CD4-positive, alpha-beta T cell treated with Interleukin-15 for 1 hour (primary cell): ENCODE measurements at places on chromosomes 6 and 20.
A peak's percentile ranks its signal among the peaks of the same experiment; 100 is the strongest.

- no peak for DNase-seq
Observed at GRCh38 chr6:36610956-36611336, 16.8 kb downstream of the SRSF3 start.

DNA sequence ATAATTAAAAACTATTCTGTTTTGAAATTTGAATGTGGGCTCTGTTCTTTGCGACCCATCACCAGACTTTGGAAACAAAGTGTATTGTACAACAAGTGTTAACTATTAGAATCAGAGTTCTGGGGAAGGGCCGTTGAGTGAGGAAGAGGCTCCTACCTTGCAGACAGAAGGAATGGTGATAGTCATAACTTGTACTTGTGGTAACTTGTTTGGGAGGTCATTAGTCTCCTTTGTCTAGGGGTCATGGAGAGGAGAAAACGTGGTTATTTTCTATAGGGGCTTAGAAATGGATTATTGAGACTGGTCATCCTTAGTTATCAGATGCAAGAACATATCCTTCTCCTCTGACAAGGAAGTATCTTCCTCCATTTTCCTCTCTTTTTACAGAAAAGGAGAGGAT, 174.8 kb downstream of the BMP2 start:
- no peak for DNase-seq

GRCh38 chr6:54621285-54621684, 225.3 kb upstream of the FAM83B start:
- DNase-seq, result no peak

GRCh38 chr6:33413241-33414120, 2.7 kb downstream of the PHF1 start:
- no peak for DNase-seq

DNA sequence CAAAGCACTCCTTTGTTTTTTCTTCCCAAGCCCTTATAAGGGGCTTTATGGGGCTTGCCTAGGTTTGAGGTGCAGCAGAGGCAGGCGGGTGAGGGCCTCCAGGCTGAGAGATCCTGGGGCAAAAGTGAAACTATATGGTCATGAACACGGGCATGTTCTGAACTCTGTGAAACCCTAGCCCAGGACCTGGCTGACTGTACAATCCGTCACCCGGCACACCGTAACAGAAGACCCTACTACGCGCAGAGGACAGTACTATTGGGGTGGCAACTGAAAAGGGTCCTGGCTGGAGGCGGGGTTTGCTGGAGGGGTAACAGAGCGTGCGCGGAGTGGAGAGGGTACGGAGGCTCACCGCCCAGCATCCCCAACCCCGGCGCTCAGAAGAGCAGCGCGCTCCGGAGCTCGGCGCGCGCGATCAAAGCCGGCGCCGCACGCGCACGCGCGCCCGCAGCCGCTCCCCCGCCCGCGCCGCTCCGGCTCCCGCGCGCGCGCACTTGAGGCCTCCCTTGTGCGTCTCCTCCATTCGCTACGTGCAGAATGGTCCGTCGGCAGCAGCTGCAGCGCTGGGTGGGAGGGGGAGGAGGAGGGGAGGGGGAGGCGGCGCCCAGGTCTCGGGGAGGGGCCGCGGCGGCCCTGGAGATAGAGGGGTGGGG, 54.2 kb downstream of the MRPL14 start:
- peak; percentile 76 for DNase-seq

GRCh38 chr6:21459641-21460040, 133.9 kb upstream of the SOX4 start:
- no peak for DNase-seq

DNA sequence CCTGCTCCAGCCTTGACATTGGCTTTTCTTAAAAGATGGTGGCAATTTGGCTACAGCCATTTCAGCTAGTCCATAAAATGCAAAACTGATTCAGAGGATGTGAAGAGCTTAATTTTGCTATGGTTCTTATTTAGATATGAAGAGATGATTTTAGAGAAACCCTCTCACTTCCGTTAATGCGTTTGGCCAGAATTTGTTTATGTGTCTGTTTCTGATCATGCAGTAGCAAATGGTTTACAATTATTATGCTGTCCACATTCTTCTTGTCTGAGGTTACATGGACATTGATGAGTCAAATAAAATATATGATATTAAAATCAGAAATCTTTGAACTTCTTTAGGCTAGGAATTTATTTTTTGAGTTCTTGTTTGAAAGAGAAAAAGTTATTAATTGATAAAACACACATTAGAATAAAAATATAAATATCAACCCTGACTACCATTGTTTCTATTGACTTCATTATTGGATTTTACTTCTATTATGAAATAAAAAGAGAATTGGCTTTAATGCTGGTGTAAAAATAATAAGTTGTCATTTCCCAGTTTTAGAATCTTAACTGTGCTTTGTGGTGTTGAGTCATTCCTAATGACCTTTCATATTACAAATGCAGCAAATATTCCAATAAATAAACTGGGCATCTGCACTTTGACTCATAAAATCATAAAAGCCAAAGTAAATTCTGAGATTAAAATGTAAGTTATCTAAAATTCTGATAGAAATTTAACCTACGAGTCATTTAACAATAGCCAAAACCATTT, 1286.0 kb upstream of the GJE1 start:
- no peak for DNase-seq

GRCh38 chr6:121686611-121687023, 251.2 kb downstream of the GJA1 start:
- no peak for DNase-seq

DNA sequence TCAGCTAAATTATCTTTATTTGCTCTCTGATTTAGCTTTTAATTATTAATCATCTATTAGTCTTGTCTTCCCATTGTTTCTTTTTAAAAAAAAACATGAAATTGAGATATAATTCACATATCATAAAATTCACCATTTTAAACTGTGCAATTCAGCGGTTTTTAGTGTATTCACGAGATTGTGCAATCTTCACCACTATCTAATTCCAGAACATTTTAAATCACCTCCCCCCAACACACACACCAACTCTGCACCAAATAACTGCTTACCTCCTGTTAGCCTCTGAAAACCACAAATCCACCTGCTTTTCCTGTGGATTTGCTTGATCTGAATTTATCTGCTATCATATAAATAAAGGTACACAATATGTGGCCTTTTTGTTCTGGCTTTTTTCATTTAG, 8.8 kb upstream of the ABRACL start:
- DNase-seq, result no peak

- DNase-seq, result no peak
Observed at GRCh38 chr6:49766762-49767161, 20.3 kb downstream of the PGK2 start.

- DNase-seq, result no peak
Observed at GRCh38 chr20:24499472-24499871, 30.0 kb downstream of the SYNDIG1 start.

- DNase-seq, result no peak
Observed at GRCh38 chr6:16690608-16691142, 70.6 kb downstream of the ATXN1 start.

- peak; percentile 99 for DNase-seq
Observed at GRCh38 chr6:12011276-12012037, 655 bp upstream of the HIVEP1 start.

DNA sequence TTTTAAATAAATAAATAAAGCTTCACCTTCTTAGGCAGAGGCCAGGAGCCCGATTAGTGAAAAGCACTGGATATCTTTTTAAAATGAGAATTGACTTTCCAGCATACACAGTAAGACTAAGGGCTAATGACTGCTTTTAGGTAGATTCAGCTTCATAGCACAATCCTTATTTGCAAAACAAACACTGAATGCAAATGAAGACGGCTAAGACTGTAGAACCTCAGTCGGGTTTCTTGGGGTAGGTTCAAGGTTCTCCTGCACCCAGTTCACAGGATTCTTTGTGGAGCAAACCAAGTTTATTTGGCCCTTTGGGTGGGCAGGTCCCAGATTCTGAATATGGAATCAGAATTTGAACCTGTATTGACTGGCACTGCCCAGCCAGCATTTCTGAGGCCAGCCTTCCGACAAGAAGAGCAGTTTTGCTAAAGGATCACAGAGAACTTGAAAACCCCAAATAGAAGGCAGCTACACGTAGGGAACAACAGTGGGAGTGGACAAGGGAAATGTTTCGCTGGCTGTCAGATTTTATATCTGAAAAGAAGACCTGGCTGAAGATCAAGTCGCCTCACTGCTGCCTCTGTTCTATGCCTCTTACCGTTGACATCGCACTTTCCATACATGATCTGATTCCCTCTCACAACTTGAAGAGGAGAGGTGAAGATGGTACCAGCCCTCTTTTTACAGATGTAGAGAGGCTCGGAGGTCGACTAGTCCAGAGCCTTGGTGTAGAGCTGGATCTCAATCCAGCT, 8.2 kb downstream of the TRERF1 start:
- DNase-seq, result no peak

- DNase-seq, result no peak
Observed at GRCh38 chr6:126199466-126199865, 140.4 kb upstream of the CENPW start.

DNA sequence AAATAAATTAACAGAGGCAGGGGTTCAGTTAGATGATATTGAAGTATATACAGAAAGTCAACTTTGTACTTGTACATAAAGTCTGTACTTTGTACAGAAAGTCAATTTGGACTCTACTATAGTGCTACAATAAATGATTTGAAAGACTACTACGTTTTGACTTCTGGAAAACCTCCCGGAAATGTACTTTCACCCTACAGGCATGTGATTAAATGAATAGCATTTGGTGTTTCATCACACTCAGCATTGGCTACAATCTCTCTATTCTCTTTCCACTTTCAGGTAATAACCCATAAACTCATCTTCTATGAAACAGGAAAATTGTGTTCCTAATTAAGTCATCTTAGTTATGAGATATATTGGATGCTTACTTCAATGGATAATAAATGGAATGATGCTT, 25.6 kb upstream of the MC3R start:
- no peak for DNase-seq

GRCh38 chr6:111692327-111693164, 86.9 kb upstream of the TRAF3IP2 start:
- no peak for DNase-seq

DNA sequence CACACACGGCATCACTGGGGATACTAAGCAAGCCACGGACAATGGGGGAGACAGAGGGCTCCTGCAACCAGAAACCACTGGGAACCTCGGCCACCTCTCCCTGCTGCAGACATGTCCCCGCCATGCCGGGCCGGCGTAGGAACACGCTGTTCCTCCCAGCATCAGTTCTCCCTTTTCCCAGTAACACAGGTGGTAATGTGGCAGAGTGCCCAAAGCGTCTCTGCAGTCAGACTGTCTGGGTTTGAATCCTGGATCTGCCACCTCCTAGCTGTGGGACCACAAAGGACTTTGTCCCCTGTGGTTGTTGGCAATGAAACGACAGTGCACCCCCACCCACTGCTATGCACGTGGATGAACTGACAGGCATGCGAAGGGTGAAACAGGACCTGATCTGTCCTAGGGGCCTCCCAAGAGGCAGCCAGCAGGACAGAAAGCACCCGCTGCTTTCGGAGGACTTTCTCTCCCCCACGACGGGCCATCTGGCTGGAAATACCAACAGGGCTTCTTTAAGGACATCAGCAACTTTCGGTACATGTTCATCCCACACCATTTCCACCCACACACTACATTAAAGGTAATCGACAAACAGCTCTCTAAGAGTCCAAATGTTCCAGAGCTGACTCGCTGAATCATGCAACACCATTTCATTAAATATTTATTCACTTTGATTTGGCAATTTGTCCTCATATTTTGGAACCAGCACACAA, 74.1 kb downstream of the SULF2 start:
- no peak for DNase-seq

DNA sequence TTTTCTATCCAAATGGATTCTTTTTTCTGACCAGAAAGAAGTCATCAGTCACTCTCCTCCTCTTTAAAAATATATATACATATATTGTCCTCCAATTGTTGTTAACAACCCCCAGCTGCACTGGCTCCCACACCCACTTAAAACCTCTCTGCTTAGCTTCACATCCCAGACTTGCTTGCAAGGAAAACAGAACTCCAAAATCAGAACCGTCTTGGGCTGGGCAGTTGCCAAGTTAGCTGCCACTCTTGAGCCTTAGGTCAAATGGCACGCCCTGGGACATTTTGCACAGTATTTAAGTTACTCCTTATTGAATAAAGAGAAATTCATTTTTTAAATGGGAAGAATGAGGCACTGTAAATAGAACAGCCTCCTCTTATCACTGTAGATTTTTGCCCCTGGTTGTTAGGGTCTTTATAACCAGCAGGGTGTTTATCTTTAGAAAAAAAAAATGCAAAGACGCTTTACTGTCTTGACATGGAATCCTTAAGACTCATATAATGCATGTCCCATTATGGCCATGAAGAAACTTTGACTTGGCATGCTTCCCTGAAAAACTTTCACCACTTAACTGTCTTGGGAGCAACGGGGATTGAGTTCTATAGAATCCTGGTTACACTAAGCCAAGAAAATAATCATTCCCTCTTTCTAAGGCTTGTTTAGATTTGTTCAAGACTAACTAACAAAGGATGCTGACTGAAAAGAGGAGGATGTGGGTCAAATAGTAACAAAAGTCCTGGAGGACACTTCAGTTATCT, 204.5 kb downstream of the ISM1 start:
- no peak for DNase-seq

DNA sequence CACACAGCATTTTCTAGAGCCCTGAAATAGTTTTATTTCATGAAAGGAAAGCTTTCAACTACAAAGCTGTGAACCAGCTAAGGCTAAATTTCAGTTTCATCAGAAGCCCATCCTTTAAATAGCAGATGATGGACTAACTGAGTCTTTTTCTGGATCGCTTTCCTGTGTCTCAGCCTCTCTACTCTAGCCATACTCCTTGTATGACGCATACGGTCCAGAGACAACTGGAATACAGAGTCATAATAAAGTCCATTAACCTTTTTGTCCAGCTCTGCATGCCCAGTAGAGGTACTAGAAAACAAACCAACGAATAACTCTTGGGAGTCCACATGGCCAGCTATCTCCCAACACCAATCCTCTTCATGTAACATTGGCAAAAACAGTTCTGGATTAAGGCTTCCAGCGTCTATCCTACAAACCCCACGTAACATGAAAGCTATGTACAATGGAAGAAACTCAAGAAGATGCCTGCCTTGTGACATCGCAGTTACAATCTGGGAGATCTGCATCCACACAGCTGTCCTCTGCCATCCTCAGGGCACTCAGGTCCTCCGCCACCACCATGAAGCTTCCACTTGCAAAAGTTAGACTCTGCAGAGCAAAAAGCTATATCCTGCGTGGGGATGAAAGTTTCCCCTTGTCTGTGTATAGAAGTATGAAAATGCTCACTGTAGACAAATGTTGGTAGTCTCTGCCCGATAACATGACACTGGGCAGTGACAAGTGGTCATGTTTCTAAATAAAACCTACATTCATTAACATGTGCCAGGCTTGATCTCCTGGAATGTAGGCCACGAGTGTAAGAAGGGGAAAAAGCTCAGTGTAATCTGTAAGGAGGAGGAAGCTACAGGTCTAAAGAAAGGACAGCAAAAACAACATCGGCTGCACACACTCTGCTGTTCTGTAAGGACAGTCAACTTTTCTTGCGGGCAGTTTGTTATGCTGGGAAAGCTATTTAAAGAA, 360.4 kb downstream of the ESR1 start:
- DNase-seq, result no peak
